Aorta (tissue), 5 donors: ENCODE measurements at places on chromosomes 6 and 20.

- H3K27me3 ChIP-seq: no peaks in the 10 kb centered on the region
- DNase-seq: no peak
- no peak overlapping the region for H3K27ac ChIP-seq
- H3K4me1 ChIP-seq: no peaks in the 10 kb centered on the region
Measured at GRCh38 chr6:42845327-42845694, 34.1 kb upstream of the RPL7L1 start.

DNA sequence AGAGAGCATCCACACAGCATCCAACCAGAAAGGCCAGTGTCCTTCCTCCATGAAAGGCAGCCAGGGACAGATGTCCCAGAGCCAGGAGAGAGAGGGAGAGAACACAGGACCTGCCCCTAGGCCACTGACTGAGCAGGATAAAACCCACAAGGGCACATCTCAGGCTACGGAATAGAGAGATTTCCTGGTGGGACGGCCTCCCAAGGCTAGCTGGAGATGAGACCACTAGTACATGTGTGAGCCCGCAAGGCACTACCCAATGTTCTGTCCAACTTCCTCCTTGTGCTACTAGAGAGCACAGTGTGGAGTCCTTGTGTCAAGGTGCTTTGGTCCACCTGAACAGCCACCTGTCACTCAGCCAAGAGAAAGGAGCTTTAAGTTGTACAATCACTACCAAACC, 44.2 kb downstream of the PLCG1 start:
- no peaks in the 10 kb centered on the region for H3K27me3 ChIP-seq
- H3K27ac ChIP-seq: no peak overlapping the region
- no peak for DNase-seq
- H3K4me3 ChIP-seq: no peak overlapping the region

- H3K27me3 ChIP-seq: no peaks in the 10 kb centered on the region
- H3K36me3 ChIP-seq: no peaks in the 10 kb centered on the region
- DNase-seq: peak; percentile 35
- no peak overlapping the region for H3K4me3 ChIP-seq
- H3K27ac ChIP-seq: no peak overlapping the region
Measured at GRCh38 chr6:170099387-170099786, 191.5 kb downstream of the DLL1 start.

DNA sequence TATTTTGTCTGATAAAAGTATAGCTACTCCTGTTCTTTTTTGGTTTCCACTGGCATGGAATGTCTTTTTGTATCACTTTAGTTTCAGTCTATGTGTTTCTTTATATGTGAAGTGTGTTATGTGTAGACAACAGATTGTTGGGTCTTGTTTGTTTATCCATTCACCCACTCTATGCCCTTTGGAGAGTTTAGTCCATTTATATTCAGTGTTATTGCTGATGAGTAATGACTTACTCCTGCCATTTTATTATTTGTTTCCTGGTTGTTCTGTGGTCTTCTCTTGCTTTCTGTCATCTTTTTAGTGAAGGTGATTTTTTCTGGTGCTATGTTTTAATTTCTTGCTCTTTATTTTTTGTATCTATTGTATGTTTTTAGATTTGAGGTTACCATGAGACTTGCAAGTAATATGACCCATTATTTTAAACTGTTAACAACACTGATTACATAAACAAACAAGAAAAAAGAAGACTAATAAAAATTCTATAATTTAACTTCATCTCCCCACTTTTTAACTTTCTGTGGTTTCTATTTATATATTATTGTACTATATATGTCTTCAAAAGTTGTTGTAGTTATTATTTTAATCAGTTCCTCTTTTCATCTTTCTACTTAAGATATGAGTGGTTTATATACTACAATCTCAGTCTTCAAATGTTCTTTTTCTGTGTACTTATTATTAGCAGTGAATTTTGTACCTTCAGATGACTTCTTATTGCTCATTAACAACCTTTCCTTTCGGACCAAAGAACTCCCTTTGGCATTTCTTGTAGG, 323.4 kb downstream of the BTBD9 start:
- H3K4me1 ChIP-seq: no peaks in the 10 kb centered on the region
- no peaks in the 10 kb centered on the region for H3K27me3 ChIP-seq
- no peak overlapping the region for H3K4me3 ChIP-seq
- H3K27ac ChIP-seq: no peak overlapping the region
- H3K36me3 ChIP-seq: no peaks in the 10 kb centered on the region

- no peaks in the 10 kb centered on the region for H3K36me3 ChIP-seq
- DNase-seq: peak; percentile 38
- H3K4me1 ChIP-seq: peaks cover 8% of the 10 kb centered on the region
Measured at GRCh38 chr6:3758842-3759144, 7.3 kb upstream of the PXDC1 start.

GRCh38 chr6:135185483-135185882, 4.4 kb downstream of the MYB start:
- H3K27ac ChIP-seq: no peak overlapping the region
- no peaks in the 10 kb centered on the region for H3K36me3 ChIP-seq
- DNase-seq: no peak

DNA sequence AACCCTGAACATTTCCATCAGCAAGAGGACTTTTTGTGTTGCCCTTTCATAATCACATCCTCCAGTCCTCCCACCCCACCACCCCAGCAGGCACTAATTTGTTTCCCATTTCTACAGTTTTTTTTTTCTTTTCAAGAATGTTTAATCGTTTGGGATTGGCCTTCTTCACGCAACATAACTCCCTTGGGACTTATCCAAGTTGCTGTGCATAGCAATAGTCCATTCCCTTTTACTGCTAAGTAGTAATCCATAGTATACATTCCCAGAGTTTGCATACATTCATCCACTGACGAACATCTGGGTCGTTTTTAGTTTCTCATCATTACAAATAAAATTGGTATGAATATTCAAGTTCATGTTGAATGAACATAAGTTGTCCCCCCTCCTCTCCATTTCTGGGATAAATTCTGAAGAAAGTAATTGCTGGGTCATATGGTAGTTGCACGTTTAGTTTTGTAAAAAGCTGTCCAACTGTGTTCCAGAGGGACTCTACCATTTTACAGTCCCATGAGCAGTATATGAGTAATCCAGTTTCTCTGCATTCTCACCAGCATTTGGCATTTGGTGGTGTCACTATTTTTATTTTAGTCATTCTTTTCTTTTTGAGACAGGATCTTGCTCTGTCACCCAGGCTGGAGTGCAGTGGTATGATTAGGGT, 90.8 kb downstream of the DOK5 start:
- no peaks in the 10 kb centered on the region for H3K27me3 ChIP-seq
- DNase-seq: no peak
- no peak overlapping the region for H3K27ac ChIP-seq
- H3K36me3 ChIP-seq: no peaks in the 10 kb centered on the region
- no peak overlapping the region for H3K4me3 ChIP-seq
- H3K4me1 ChIP-seq: no peaks in the 10 kb centered on the region

- DNase-seq: no peak
- H3K4me1 ChIP-seq: no peaks in the 10 kb centered on the region
- H3K27ac ChIP-seq: no peak overlapping the region
Measured at GRCh38 chr6:88493717-88494116, 327.6 kb upstream of the CNR1 start.

DNA sequence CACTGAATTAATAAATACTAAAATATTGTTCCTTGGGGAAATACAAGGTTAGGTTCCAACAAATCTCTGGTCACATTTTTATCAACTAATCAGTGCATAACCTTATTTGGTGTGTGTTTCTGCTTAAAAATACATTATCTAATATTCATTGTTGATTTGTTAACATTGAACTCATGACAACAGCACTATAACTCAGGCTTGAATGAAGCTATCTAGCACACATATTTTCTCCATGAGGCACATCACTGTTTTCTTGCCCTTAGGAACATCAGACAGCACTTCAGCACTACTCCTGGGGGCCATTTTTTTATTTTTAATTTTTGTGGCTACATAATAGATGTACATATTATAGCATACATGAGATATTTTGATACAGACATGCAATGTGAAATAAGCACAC, 277.2 kb upstream of the NT5E start:
- no peaks in the 10 kb centered on the region for H3K27me3 ChIP-seq
- H3K36me3 ChIP-seq: no peaks in the 10 kb centered on the region
- H3K4me1 ChIP-seq: no peaks in the 10 kb centered on the region
- no peak overlapping the region for H3K4me3 ChIP-seq
- DNase-seq: no peak
- no peak overlapping the region for H3K27ac ChIP-seq

GRCh38 chr6:159953091-159953601, 15.7 kb upstream of the IGF2R start:
- no peaks in the 10 kb centered on the region for H3K27me3 ChIP-seq
- no peaks in the 10 kb centered on the region for H3K4me1 ChIP-seq
- no peaks in the 10 kb centered on the region for H3K36me3 ChIP-seq
- no peak overlapping the region for H3K27ac ChIP-seq
- no peak overlapping the region for H3K4me3 ChIP-seq

DNA sequence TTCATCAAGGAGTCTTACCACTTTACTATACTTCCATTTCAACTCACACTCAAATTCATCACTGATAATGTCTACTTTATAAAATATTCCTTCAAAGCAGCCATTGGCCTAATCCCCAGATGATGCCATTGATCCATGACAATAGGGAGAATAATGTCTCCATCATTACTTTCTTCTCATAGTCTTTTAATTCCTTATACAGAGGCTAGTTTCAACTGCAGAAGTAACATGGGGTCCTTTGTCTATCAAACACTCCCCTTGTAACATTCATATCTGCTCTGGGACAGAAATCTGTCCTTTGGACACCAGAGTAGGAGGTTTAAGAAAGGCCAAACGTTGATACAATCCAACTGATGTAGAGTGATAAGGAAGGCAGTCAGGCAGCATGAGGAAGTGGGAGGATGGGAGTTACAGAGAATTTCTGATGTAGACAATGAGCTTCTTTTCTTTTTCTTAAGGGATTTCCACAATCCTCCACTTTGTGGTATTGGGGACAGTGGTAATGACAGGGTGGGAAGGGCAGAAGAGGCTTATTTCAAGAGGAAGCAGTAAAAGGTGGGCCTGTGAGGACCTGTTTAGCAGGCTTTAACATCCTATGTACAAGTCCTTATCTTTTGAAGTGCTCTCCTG, 18.9 kb upstream of the HLA-DOA start:
- H3K36me3 ChIP-seq: no peaks in the 10 kb centered on the region
- no peaks in the 10 kb centered on the region for H3K4me1 ChIP-seq
- no peak for DNase-seq
- H3K27me3 ChIP-seq: no peaks in the 10 kb centered on the region

GRCh38 chr20:19944772-19945459, 72.2 kb upstream of the NAA20 start:
- peaks cover 8% of the 10 kb centered on the region for H3K4me1 ChIP-seq
- DNase-seq: no peak
- no peaks in the 10 kb centered on the region for H3K27me3 ChIP-seq
- H3K27ac ChIP-seq: peak overlapping the region; percentile 83
- peaks cover 3% of the 10 kb centered on the region for H3K36me3 ChIP-seq

DNA sequence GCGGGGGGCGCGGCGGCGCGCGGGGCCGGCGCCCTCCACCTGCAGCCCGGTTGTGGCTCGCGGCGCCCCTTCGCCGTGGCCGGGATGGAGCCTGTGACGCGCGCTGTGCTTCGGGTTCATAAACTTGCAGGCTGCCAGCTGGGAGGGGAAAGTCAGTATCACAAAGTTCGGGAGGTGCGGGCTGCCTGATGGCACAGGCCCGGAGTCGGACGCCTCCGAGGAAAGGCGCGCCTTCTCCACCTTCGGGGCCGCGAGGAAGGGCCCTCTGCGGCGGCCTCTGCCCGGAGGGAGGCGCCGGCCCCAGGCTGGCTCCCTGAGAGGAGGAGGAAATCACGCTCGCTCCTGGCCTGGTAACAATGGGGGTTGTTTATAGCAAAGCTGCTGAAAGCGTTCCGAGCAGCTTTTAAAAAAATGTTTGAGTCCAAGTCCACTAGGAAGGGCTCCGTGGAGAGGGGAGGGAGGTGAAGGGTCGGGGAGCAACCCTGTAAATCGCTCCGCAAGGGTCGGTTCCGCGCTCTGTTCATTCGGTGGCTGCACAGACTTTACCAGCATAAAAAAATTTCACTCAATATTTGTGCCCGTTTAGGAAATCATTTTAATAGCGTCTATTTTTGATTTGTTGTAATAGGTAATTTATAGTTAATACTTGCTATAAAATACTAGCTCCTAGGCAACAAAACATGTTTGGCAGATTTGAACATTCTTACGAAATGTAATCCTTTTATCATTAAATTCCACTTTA, 1.0 kb downstream of the AFDN start:
- H3K4me3 ChIP-seq: peak overlapping the region; percentile 95
- no peaks in the 10 kb centered on the region for H3K4me1 ChIP-seq
- H3K27me3 ChIP-seq: no peaks in the 10 kb centered on the region
- no peak overlapping the region for H3K27ac ChIP-seq

GRCh38 chr6:165652766-165653165, 10.3 kb downstream of the PDE10A start:
- DNase-seq: no peak
- no peaks in the 10 kb centered on the region for H3K4me1 ChIP-seq
- no peak overlapping the region for H3K27ac ChIP-seq
- H3K4me3 ChIP-seq: no peak overlapping the region

- no peak overlapping the region for H3K4me3 ChIP-seq
- DNase-seq: no peak
- H3K4me1 ChIP-seq: no peaks in the 10 kb centered on the region
- no peaks in the 10 kb centered on the region for H3K36me3 ChIP-seq
- no peak overlapping the region for H3K27ac ChIP-seq
Measured at GRCh38 chr20:32969356-32970114, 34.7 kb downstream of the SUN5 start.
